ENCODE measurements at places on chromosomes 11 and 22.

DNA sequence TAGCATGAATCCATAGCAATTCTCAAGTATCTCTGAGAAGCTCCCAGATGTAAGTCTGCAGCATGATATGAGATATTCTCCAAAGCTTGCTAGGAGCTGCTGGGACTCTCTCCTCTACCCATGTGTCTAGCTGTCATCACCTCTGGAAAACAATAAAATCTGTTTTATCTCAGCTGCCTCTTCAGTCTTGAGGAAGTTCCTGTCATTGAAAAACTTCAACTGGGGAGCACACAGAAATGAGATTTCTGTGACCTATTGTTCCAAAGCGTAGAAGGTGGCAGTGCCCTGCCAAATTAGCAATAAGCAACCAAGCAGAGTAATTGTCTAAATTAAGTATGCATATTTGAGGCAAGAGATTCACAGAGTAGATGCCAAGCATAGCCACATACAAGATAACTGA, 1380.6 kb upstream of the RAG2 start:
- H3K27me3 ChIP-seq = no peaks in the 10 kb centered on the region
- H3K27ac ChIP-seq = no peak overlapping the region
- no peaks in the 10 kb centered on the region for H3K4me1 ChIP-seq
- H3K36me3 ChIP-seq = no peaks in the 10 kb centered on the region
- no peak overlapping the region for H3K4me3 ChIP-seq

GRCh38 chr11:110000031-110000502, 93.1 kb upstream of the ZC3H12C start:
- H3K27ac ChIP-seq = no peak overlapping the region
- no peaks in the 10 kb centered on the region for H3K4me1 ChIP-seq
- H3K36me3 ChIP-seq = no peaks in the 10 kb centered on the region
- no peak overlapping the region for H3K4me3 ChIP-seq

GRCh38 chr22:19986410-19987341, 29.9 kb downstream of the ARVCF start:
- H3K4me1 ChIP-seq = peaks cover 9% of the 10 kb centered on the region
- peak overlapping the region; percentile 83 for H3K4me3 ChIP-seq

GRCh38 chr11:34182921-34183685, 77.7 kb downstream of the NAT10 start:
- no peaks in the 10 kb centered on the region for H3K36me3 ChIP-seq
- no peak for DNase-seq
- H3K4me1 ChIP-seq = no peaks in the 10 kb centered on the region
- H3K4me3 ChIP-seq = no peak overlapping the region

DNA sequence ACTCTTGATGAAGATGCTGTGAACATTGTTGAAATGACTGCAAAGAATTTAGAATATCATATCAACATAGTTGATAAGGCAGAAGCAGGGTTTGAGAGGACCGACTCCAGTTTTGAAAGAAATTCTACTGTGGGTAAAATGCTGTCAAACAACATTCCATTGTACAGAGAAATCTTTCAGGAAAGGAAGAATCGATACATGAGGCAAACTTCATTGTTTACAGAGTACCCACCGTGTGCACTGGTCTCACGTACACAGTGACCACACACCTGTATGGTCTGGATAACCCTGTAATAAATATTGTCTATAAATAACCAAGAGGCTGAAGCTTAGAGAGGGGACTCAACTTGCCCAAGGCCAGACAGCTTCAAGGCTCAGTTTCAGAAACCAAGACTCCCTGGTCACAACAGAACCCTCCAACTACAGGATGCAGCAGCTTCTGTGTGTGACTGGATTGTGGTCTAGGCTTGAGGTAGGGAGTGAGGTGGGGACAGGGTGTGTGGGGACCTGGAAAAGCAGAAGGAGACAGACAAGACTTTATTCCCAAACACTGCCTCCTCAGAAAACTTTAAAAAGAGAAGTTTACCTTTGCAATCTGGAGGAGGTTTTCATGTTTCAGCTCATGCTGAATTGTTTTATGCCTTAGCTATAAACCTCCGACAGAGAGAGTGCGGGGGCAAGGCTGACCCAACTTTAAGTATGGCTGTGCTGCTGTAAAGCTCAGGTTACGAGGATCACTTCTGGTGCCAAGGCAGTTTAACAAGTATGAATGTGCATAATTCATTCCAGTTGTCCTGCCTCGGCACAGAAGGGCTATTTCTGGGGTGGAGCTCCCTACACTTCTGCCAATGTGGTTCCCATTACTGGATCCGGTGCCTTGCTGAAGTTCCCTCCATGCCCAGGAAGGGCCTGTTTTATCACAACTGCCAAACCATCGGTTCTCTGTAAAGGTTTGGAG, 372.6 kb upstream of the NARS2 start:
- no peaks in the 10 kb centered on the region for H3K27me3 ChIP-seq
- no peaks in the 10 kb centered on the region for H3K36me3 ChIP-seq
- DNase-seq = no peak

DNA sequence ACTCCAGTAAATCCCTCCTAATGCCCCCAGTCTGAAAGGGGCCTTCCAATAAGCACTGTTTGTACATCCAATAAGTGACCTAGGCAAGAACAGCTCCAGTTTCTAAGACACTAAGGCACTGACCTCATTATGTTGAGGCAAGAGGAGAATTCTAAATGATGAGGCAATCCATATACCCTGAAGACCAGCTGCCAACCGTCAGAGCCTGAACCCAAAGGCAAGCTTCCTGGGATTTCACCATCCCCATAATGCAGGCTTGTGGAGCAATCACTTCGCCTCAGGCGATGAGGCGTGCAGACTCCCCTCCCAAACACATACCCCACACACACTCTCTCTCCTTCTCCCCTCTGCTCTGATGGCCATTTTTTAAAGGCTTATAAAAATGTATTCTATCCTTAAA, 49.5 kb downstream of the LGR4 start:
- no peaks in the 10 kb centered on the region for H3K36me3 ChIP-seq
- peak; percentile 31 for DNase-seq
- no peak overlapping the region for H3K4me3 ChIP-seq
- no peak overlapping the region for H3K27ac ChIP-seq
- no peaks in the 10 kb centered on the region for H3K4me1 ChIP-seq
- no peaks in the 10 kb centered on the region for H3K27me3 ChIP-seq

GRCh38 chr22:20015971-20016733, 471 bp downstream of the ARVCF start:
- peak overlapping the region; percentile 83 for H3K4me3 ChIP-seq
- H3K36me3 ChIP-seq = no peaks in the 10 kb centered on the region
- no peaks in the 10 kb centered on the region for H3K27me3 ChIP-seq
- DNase-seq = peak; percentile 34
- H3K4me1 ChIP-seq = no peaks in the 10 kb centered on the region

Data from colonic mucosa (tissue), 4 donors.